ENCODE measurements at places on chromosomes 5 and 9.

GRCh38 chr5:179819296-179820126 is 1.2 kb upstream of the SQSTM1 start:
- peak; percentile 82 for DNase-seq

- peak; percentile 90 for DNase-seq
These were observed 62.8 kb upstream of the SUB1 start for GRCh38 chr5:32522429-32523143.

DNA sequence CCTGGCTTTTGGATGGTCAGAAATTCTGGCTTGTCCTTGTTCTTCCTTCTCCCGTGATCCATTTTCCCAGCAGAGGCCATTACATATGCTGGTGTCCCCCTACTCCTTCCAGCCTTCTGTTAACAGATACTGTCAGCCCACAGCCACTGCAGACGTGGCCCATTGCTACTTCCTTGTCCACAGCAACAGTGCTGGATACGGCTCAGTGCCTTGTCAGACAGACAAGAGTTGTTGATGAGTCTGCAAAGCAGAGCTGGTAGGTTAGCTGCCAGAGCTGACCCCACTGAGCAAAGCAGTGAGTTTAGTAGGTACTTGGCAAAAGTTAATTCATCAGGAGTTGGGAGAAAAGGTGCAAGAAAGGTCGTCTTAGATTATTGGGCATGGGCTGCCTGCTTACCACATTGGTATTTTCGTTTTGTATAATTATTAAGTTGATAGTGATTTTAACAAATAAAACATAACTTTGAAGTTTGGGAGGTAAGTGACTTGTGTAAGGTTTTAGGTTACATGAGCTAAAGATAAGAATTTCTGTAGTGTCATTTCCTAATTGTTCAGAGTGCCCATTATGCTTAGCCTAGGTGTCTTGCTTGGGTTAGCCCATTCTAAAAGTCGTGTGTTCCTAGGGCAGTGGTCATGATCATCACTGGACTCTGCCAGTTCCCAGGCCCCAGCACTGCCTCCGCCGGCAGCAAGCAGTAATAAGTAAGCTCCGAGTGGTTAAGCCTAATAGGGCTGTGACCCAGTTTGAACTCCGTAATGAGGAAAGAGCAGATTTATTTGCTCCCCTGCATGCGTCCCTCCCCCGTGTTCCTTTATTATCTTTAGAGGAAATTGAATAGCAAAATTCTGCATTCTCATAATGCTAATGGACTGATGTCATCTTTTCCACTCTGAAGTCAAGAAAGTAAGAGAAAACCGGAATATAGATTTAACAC is 292.0 kb downstream of the FANCC start:
- DNase-seq = peak; percentile 96

- peak; percentile 33 for DNase-seq
These were observed 1173.4 kb upstream of the ACO1 start for GRCh38 chr9:31210978-31211570.

DNA sequence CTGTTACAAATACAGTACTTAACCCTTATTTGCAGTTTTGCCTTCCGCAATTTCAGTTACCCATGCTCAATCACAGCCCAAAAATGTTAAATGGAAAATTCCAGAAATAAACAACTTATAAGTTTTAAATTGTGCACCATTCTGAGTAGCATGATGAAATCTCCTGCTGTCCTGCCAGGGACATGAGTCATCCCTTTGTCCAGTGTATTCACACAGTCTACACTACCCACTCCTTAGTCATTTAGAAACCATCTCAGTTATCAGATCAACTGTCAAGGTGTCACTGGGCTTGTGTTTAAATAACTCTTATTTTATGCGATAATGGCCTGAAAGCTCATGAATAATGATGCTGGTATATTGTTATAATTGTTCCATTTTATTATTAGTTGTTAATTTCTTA is 95.8 kb downstream of the PLCXD3 start:
- DNase-seq = peak; percentile 97

GRCh38 chr5:139295346-139296057 is 2.0 kb downstream of the MATR3 start:
- DNase-seq = no peak

- DNase-seq = no peak
These were observed 128.1 kb downstream of the SEMA6A start for GRCh38 chr5:116446356-116447005.

DNA sequence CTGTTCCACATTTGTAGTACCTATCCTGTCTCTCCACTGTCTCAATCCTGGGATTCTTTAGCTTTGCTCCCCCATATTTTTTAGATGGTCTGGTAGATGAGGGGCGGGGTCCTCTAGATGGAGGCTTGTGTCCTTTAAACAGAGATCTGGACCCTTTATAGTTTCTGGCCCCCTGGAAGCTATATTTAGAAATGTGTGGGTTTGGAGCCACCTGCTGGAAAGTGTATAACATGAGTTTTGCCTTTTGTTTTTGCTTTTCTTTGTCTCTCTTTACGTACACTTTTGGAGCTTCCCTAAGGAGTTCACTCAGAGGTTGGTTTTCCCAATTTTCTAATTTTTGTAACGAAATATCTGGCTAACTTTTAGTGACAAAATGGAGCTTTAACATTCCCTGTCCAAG is 110.7 kb downstream of the CFAP95 start:
- DNase-seq = peak; percentile 46
